Left lobe of liver (tissue), 2 donors: ENCODE measurements at places on chromosomes 4 and X. TPM values are rescaled to one million over a fixed set of nuclear protein-coding genes. Genes with fewer than 3 reads are reported as not detected.

DNA sequence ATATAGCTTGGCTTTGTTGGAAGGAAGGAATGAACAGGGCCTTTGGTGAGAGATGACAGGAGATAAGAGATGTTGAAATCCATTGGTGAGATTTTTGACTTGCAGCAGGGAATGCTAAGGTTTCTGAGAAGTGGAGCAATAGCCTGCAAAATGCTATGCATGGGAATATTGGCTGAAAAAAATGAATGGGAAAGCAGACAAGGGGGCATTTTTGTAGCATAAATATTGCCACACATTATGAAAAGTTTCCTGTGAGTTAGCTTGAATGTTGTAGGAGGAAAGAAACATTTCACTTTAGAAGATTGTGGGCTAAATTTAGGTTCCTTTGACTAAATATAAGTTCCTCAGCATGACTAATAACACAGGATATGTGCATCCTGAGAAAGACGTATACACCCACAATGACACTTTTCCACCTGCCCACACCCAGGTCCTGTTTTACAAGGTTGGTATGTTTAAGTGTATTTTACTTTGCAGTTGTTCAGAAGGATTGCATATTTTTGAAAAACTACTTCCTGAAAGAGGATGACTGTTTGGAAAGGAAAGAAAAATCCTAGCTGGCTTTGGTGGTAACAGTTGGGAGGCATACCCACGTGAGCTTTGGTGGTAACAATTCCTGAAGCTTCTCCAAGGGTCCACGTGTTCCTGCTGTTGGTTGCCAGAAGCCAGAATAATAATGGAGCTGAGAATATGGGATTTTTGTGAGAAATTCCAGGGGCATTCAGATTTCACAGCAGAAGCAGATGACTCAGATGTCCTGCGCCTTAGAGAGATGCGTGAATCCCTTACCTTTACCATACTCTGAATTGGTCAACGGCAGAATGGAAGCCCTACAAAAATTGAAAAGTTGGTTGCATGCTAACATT, 28.5 kb downstream of the PHEX start:
- no peak for DNase-seq

SPANXN4 gene
- not detected for total RNA-seq

DNA sequence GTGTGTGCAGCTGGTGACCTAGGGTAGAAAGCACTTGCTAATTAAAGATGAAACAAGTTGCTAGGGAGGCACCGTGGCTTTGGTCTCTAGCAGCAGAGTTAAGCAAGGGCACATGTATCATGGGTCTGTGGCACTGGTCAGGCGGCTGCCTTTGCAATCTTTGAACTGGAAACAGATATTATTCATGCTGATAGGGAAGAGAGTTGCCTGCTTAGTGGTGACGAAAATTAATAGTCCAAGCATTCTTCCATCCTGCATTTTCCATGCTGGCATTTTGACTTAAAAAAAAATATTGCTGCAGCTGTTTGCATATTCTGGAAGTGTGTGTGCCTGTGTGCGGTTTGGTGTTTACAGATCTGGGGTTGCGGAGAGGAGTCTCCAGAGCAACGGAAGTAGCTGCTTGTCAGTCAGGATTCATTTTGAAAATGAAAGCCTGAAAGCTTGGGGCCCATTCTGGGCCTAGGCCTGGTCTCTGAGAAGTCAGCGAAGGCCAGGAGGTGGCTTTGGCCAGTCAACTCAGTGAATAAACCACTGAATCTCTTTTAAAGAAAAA, 2.3 kb upstream of the SOWAHD start:
- DNase-seq = no peak

- DNase-seq = no peak
These were observed 1777.9 kb downstream of the ARAP2 start for GRCh38 chr4:34466411-34466810.

PNCK gene
- not detected for total RNA-seq

KIAA1210 gene
- total RNA-seq = not detected

DNA sequence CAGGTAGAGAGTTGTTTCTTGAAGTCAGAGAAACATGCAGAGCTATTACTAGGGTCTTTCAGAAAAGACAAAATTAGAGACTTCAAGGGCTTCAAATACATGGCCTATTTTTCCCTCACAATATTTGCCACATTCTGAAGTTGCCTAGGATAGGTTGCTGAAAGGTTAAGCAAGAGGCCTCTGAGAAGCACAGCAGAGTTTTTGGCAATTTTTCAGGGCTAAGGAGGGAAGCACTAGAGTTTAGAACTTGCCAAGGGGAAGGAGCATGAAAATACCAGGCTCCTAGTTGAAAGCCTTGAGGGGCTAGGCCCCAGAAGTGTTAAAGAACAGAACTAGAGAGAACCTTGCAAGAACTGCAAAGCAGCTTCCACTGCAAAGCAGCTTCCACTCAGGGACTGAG, 86.4 kb downstream of the ANAPC10 start:
- no peak for DNase-seq

NXF2B gene
- total RNA-seq = not detected

TBC1D8B gene
- 7.7 TPM for total RNA-seq

CABS1 gene
- not detected for total RNA-seq

ATP1B4 gene
- not detected for total RNA-seq

GPR173 gene
- total RNA-seq = 0.23 TPM

DNA sequence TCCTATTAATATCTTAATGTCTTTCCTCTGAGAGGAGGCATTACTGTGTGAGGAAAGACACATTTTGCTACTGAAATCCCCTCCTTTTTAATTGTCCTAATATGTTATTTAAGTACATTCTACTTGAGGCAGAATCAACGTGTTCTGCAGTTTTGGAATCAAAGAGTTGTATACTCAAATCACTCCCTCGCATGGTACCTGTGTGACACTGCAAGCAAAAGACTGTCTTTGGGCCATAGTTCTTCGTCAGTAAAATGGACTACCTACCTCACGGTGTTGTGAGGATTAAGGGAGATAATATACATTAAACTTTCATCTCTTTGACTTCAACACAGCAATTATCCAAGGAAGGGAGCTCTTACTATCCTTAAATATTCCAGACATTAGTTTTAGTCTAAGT, 61.5 kb downstream of the TIGD2 start:
- no peak for DNase-seq

DNA sequence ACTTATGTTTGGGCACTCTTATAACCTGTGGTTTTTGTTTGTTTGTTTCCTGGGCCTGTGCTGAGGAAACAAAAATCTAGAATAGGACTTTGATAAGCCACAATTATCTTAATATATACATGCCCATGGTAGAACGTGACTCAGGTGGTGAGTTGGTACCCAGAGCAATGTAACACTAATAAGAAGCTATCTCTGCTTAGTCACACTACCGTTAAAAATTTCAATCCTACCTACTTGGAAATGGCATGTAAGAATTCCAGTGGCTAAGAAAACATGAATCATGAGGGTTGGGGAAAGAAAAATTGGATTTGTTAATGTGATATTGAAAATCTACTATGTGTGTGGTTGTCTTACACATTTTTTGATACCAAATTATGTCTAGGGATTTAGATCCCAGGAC, 30.5 kb upstream of the ADGRG2 start:
- no peak for DNase-seq

PAGE1 gene
- not detected for total RNA-seq

GRCh38 chrX:109350051-109350450, 131.8 kb downstream of the GUCY2F start:
- DNase-seq = no peak

- DNase-seq = no peak
These were observed 44.3 kb downstream of the THOC2 start for GRCh38 chrX:123688524-123688923.

- DNase-seq = no peak
These were observed 184.0 kb upstream of the PGRMC2 start for GRCh38 chr4:128471576-128471975.

DNA sequence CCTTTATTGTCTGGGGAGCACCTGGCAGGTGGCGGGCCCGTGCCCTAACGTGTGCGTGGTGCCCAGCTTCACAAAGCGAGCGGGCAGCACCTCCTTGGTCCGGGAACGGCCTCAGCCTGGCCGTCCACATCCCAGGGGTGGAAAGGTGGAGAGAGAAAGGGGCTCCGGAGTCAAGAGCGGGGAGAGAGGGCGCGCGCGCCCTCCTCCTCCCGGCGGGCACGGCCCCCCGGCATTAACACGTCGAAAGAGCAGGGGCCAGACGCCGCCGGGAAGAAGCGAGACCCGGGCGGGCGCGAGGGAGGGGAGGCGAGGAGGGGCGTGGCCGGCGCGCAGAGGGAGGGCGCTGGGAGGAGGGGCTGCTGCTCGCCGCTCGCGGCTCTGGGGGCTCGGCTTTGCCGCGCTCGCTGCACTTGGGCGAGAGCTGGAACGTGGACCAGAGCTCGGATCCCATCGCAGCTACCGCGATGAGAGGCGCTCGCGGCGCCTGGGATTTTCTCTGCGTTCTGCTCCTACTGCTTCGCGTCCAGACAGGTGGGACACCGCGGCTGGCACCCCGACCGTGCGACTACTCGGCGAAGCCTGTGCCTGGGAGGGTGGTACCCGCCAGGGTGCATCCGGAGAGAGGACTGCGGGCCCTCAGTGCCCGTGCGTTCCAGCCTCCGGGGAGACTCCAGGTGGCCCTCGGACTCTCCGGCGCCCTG, at the start of gene KIT:
KIT (plus strand) TSS at position 407 of the 701 bp plus-strand sequence; CDS start at position 465, 58 bp downstream.
- no peak for DNase-seq

DNA sequence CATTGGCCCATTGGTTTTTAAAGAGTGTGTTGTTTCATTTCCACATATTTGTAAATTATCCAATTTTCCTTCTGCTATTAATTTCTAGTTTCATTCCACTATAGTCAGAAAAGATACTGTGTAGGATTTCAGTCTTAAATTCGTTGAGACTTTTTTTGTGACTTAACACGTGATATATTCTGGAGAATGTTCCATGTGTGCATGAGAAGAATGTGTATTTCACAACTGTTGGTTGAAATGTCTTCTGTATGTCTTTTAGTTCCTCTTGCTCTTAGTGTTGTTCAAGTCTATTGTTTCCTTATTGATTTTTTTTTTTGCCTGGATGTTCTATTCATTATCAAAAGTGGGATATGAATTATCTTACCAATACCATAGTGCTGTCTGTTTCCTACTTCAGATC, 606.9 kb downstream of the RPA4 start:
- no peak for DNase-seq

GRCh38 chr4:87011340-87012034, 76.7 kb downstream of the AFF1 start:
- no peak for DNase-seq

LUZP4 gene
- not detected for total RNA-seq

HSPA4L gene
- total RNA-seq = 3.9 TPM

GRCh38 chr4:141643557-141643956, 7.2 kb downstream of the IL15 start:
- DNase-seq = no peak
